ENCODE measurements at places on chromosomes 16 and 17.

DNA sequence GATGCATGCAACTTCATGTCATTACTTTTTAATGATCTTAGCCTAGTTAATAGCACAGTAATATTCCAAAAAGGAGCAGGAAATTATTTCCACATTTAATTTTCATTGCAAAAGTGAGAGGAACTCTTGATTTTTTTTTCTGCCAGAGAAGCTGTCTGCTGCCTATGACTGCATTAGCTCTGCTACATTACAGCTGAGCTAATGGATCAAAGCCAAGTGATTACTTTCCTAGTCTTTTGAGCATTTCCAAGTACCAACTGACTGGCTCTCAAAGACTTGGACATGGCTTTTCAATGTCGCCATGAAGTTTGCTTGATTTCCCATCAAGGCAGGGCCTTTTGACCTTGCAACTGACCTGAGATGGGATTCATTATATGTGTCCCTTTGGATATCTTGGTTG, 356.6 kb upstream of the XYLT1 start:
- DNase-seq: no peak

DNA sequence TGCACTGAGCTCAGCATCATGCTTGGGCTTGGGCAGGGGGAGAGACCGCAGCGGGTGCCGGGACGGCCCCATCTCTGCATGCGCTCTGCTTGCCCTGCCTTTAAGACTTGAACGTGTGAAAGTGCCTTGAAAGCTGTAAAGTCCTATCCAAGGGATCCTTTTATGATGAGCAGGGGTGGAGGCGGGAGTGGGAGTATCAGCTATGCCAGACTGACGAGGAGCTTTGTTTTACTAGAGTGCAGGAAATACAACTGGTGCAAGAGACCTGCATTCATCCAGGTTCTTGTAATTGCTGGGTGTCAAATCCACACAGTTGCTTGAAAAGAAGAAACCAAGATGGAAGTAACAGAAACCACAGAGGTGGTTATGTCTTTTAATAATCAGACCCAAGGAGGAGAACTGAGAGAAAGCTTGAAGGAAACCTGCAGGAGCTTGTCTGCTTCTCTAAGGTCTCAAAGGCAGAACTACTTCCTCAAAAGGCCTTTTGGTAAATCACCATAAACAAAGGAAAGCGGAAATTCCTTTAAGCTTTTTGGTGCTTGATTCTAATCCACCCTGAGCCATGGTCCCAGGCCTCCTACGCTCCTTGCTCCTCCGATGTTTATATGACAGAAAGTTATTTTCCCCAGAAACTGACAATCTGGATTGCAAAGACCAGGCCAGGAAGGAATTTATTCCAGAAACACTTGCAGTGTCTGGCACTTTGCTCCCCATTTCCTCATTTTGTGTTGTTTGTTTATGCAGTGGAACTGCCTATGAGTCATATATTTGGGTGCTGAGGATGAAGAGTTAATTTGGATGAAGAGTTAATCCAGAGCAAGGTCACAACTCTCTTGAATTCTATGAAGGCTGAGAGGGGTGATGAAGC, 51.3 kb upstream of the FBXO47 start:
- no peak for DNase-seq

- DNase-seq: no peak
Observed at GRCh38 chr16:57577691-57578224, 35.3 kb downstream of the ADGRG5 start.

DNA sequence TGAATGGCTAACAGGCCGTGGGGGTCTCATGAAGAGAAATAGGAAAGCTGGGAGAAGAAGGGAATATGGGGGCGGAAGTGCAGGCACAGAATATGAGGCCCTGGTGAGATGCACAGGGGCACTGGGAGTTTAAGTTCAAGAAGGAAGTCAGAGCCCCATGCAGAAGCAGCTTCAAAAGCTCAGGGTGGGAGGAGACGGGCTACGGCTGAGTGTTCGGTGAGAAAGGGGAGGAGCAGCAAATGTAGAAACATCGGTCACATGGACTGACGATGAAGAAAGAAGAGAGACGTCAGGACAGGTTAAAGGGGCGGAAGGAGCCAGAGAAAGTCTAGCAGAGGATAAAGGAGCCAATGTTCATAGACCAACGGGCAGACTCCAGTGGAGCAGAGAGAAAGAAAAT, 204.5 kb upstream of the ZFHX3 start:
- no peak for DNase-seq

- no peak for DNase-seq
Observed at GRCh38 chr16:11571549-11571948, 15.2 kb downstream of the LITAF start.

DNA sequence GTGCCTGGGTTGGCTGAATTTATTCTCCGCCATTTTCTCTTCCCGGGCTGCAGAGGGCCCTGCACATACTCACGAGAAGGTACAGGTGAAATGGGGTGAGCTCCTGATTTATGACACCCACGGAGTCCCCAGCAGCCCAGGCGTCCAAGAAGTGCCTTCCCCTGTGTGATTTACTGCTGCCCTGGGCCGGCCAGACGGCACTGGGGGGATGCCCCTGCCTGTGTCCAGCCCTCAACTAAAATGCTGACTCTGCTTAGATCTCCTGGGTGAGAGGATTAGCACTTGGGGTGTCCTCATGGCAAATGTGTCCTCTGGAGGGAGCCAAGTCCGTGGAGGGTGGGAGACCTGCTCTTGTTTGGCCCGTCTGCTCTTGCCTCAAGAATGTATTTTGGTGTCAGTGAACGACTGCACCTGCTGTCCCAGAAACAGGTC, 132.4 kb downstream of the MAF start:
- DNase-seq: no peak

DNA sequence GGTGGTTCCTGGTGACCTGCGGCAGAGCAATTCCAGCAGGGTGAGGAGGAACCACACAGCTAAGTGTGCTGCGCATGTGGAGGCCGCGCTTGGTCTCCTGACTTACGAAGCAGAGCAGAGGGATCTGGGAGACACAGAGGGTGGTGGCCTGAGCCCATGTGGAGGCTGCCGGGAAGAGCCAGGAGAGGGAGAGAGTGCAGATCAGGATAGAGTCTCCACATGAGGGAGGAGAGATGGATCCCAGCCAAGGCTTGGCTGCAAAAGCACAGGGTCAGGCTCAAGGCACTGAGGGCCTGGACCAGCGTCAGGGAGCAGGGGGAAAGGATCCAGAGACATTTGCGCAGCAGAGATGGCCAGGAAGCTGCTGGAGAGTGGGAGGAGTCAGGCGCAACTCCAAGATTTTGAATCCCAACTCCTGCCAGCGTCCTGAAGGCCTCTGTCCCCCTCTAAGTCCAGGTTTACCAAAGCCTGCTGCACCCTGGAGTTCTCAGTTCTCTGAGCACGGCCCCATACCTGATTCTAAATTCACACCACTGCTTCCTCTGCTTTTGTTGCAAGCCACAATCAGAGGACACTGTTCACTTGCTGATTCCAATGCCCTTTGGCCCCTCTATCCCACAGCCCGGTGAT, 11.3 kb upstream of the MLLT6 start:
- no peak for DNase-seq

DNA sequence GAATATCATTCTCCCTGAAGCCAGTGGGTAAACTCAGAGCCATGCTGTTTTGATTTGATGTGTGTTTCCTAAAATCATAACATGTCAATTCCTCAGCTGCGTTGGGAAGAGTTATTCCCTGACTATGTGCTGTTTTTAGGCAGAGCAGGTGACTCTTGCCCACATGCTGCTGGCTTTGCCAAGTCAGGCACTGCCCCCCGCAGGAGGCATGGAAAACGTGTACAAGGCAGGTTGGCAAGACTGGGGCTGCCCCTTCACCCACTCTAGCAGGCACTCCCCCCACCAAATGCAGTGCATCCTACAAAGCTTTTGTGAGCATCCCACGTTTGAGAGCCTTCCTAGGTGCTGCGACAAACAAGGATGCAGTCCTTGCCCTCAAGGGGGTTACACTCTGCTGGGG, 38.3 kb upstream of the NAT9 start:
- DNase-seq: no peak

DNA sequence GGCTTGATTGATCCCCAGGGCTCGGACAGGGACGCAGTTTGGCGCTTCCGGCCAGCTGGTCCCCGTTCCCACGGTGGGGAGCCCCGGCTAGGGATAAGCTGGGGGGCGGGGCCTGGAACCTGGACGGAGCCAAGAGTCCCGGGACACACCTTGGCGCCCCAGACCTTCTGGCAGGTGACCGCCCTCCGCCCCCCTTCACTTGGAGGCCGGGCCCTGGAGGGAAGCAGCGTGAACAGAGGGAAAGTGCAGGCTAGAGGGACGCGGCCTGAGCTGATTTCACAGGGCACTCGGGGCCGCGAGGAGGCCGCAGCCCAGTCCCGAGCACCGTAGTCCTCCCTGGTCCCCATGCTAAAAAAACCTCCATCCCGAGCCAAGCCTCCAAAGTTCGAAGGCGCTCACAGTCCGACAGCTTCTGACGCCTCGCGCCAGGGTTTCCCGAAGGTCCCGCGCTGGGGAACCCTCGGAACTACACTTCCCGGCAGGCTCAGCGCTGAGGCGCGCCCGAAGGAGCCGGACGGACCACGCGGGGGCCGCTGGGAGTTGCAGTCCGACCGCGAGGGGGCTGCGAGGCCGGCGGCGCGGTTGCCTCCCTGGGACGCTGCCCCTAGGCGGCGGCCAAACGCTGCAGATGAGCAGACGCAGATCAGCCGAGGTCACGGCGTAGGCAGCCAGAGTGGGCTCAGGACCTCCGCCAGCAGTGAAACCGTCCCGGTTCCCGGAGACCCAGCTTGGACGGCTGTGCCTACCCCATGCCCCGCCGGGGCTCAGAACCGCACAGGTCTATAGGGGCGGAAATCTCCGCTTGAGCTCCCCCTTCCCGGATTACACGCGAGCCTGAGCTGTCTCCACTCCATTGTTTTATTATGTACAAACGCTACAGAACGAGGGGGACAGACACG, at the start of gene TBX6:
Gene TBX6 (minus strand): TSS at position 451 of the 899 bp plus-strand sequence. CDS start 731 bp downstream, outside the sequence.
- DNase-seq: peak; percentile 80

GRCh38 chr17:82524540-82524939, 5.0 kb downstream of the FOXK2 start:
- no peak for DNase-seq

DNA sequence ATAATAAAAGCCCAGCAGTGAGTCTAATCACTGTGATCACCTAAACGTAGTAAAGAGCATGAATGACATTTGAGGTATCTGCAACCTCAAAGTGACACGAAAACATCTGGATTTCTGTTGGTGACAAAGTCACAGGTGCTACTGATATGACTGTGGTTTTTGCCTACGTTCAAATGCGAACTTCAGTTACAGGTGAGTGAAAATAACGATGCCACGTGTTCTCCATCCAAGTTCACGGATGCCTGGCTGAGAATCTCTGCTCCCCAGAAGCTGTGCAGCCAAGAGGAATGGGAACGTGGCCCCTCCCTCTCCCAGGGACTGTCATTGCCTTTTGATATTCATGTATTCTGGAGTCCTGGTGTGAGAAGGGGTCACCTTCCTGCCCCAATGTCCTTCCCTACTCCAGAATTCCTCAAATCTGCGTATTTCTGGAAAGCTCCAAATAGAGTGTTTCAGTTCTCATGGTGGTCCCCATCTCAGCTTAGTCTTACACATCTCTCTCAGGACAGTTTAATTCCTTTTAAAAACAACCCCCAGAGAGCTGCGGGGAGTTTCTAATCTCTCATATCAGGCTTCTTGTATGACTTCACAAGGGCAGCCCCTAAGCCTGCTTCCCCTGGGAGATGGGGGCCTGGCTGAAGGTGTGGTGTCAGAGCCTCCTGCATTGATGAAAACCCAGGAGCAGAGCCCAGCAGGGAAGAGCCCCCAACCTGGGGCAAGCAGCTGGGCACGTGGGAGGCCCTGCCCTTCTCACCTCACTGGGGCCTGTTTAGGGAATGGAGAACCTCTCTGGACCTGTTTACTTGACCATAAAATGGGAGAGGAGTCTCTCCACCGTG, 25.8 kb downstream of the PIK3R5 start:
- DNase-seq: no peak

- DNase-seq: no peak
Observed at GRCh38 chr16:48590476-48590875, 19.5 kb downstream of the N4BP1 start.

DNA sequence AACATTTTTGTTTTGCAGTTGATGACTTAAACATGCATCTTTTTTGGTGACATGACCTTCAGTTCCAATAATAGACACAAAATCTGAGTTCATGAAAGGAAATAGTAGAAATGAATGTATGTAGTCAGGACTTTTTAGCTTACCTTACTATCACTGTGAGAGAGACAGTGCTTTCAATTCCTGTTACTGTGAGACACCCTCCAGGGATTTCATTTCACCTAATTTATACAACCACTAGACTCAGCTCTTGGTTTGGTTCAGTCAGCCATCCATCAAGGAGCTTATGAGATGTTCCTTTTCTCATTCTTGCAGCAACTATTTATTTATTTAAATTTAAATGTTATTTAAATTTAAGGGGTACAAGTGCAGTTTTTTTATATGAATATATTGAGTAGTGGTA, 77.9 kb downstream of the MAP2K4 start:
- no peak for DNase-seq

DNA sequence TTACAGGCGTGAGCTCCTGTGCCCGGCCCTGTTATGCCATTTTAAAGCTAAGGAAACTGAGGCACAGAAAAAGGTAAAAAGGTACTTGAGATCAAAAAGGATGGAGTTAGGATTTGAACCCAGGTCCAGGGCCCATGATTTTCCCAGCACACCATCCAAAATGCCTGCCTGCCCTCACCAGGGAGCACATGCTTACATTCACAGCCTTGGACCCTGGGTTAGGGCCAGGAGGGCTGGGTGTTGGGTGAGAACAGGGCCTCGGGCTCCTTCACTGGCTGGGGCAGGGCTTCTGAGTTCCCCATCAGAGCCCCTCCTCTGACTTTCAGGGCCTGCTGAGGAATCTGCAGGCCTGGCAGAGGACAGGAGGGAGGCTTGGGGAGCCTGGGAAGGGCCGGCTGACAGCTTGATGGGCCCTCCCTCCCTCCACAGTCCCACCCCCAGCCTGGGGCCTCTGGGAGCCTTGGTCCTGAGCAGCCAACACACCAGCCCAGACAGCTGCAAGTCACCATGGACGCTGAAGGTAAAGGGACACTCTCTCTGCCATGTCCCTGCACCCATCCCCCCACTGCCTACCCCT, at the start of gene QPRT:
Gene QPRT (plus strand): TSS at position 490 of the 577 bp plus-strand sequence. CDS start 18 bp downstream, at position 508.
- DNase-seq: no peak

GRCh38 chr17:8100111-8100510, 12.6 kb upstream of the ALOX12B start:
- DNase-seq: no peak

- DNase-seq: no peak
Observed at GRCh38 chr17:57104461-57105175, 19.6 kb downstream of the AKAP1 start.

- DNase-seq: no peak
Observed at GRCh38 chr17:82780195-82780594, 28.3 kb downstream of the TBCD start.

GRCh38 chr16:49913720-49914119, 57.8 kb upstream of the ZNF423 start:
- no peak for DNase-seq
